ENCODE measurements at places on chromosomes 3 and 15. TPM values are rescaled to one million over a fixed set of nuclear protein-coding genes. Genes with fewer than 3 reads are reported as not detected.

DNA sequence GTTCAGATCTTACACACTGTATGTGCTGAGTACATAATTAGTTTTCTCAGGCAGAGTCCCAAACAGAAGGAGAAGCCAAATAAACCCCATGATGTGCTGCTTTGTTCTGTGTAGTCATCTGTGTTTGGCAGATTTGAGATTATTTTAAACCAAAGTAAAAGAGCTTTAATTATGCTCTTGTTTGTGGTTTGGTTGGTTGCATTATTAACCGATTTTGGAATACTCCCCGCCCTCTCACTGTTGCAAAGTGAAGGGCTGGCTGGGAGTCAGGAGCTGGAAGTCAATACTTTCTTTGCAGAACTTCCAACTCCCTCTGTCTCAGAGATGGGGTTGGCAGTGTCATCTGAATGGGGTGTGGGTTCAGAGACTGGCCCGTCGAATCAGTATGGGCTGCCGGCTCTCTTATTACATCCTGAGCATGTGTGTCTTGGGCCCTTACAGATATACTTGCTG, 34.4 kb downstream of the SLCO3A1 start:
- peak; percentile 19 for DNase-seq

DNA sequence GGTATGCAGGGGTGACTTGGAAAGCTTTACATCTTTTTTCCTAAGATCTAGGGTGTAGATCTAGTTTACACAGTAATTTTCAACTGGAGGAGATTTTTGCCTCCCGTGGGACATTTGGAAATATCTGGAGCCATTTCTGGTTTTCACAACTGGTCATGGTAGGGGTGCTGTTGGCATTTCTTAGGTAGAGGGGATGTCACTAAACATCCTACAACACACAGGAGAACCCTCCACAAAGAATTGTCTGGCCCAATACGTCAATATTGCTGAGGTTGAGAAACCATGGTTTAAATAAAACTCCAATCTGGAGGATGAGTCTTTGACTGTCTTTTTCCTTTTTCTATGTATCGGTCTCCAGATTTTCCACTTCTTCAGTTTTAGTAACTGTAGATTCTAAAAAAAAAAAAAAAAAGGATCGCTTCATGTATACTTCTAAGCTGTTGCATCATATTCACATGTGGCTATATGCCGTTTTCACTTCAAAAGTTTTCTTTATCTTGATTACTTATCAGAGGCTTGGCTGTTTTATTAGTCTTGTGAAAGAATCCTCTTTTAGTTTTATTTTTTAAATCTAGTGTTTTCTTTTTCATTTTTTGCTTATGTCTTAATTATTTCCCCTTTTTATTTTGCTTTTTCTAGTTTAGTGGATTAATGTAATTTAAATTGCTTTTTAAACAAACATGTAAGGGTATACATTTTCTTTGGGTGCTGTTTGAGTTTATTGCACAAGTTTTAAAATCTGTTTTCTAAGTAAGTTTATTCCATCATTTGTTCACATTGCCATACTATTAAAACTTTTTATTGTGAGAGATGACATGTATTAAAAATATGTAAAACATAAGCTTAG, 21.2 kb downstream of the UBE2Q2 start:
- no peak for DNase-seq

DNA sequence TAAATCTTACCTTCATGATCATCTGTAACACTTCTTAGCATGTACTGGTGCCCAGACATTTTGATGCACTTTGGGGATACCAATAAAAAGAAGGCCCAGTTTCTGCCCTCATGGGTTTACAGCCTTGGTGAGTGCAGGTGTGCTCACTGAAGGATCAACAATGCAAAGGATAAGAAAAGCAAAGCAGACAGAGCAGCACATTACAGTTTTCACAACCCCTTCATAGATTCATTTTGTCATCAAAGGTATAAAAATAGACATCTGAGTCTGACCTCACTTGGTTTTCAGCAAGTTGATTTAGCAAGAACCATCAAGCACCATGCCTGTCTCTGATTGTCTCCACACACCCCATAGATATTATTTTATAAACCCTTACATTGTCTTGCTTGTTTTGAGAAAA, 77.6 kb downstream of the BFSP2 start:
- no peak for DNase-seq

DNA sequence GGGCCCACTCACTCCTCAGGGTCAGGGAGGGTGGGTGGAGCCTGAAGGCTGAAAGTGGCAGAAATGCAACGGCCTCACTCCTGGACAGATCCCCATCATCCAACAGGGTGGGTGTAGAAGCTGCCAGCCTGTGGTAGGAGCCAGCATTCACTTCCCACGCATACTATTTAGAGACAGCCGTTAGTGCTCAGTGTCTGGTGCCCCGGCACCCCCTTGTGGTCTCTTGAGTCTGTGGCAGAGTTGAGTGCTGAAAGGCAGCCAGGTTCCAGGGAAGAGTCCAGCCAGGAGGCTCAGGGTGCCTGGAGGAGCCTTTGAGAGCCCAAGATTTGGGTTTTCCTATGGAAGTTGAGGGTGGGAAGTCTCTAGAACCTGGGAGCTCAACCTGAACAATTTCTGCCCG, 2.1 kb upstream of the GNAT1 start:
- DNase-seq = peak; percentile 60

GRCh38 chr3:5540532-5540931, 353.0 kb downstream of the EDEM1 start:
- no peak for DNase-seq

DNA sequence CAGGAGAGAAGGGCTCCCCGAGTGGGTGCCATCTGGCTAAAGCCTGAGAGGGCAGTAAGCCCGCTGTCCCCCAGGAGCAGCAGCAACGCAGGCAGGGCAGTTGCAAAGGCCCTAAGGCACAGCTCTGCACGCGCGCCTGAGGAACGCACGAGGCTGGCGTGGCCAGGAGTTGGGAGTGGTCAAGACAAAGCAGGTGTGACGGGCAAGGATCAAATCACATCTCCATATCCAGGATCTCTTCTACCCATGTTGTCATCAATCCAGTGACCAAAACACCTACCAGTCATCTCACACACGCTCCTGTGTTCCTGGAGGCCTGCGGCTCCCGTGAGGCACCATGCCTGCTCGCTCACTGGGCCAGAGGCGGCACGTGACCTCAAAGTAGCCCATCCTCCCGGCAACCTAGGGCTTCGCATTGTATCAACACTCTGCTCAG, 59.5 kb downstream of the ERC2 start:
- no peak for DNase-seq

GRCh38 chr15:71444866-71445590, 329.8 kb downstream of the THSD4 start:
- DNase-seq = peak; percentile 65

- no peak for DNase-seq
Observed at GRCh38 chr3:11776346-11776745, 70.3 kb downstream of the TAMM41 start.

GRCh38 chr3:134374791-134375581, 739 bp upstream of the AMOTL2 start:
- DNase-seq = no peak

GRCh38 chr15:96421178-96421601, 90.7 kb downstream of the NR2F2 start:
- DNase-seq = peak; percentile 54

Gene SPESP1
- total RNA-seq = not detected

Gene TERC
- 0.86 TPM for total RNA-seq

Gene VGLL3
- 53.8 TPM for total RNA-seq

Gene CLRN1
- not detected for total RNA-seq

All from astrocyte (in vitro differentiated cells and primary cell).